A549 treated with RU486 at 1 μM for 4 hours (cell line): ENCODE measurements at places on chromosomes 16 and 17. TPM values are rescaled to one million over a fixed set of nuclear protein-coding genes. Genes with fewer than 3 reads are reported as not detected.

Gene PLEKHH3
- total RNA-seq, result 12.2 to 19.5 TPM (median 17.5 TPM) in 5 replicates

Gene ADAMTS18
- 0.05 TPM in 1 of 5 replicates, not detected in the others for total RNA-seq

Gene PRAC2
- total RNA-seq, result not detected in 5 replicates

Gene MVD
- 19.8 to 25.9 TPM (median 20.2 TPM) in 5 replicates for total RNA-seq
